ENCODE measurements at places on chromosomes 12 and 14. TPM values are rescaled to one million over a fixed set of nuclear protein-coding genes. Genes with fewer than 3 reads are reported as not detected.

KLRG1 gene
- 0.97 TPM for total RNA-seq

DPY19L2 gene
- total RNA-seq = 3.5 TPM

TSHR gene
- not detected for total RNA-seq

CEBPE gene
- total RNA-seq = not detected

PTCSC3 gene
- not detected for total RNA-seq

OAS1 gene
- 43.6 TPM for total RNA-seq

AQP2 gene
- not detected for total RNA-seq

SLC35F4 gene
- total RNA-seq = not detected

TUBA1B gene
- total RNA-seq = 1,215 TPM

TDRD9 gene
- 0.10 TPM for total RNA-seq

AKAP3 gene
- 1.2 TPM for total RNA-seq

ALDH1L2 gene
- 1.6 TPM for total RNA-seq

PLEKHG7 gene
- not detected for total RNA-seq

KCNC2 gene
- total RNA-seq = not detected
